ENCODE measurements at places on chromosomes 6 and 20.
A peak's percentile ranks its signal among the peaks of the same experiment; 100 is the strongest.

DNA sequence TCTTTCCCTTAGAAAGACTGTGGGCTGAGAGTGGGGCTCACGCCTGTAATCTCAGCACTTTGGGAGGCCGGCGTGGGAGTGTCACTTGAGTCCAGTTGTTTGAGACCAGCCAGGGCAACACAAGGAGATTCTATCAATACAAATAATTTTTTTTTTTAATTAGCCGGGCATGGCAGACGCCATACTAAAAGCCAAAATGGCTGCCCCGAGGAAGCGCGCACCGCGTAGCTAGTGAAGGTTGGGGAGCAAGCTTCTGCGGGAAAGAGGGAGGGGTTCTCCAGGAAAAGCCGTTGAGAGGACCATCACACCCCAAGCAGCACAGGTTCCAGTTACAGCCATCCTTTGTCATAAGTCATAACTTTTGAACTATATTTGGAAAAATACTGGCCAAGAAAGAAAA, 21.3 kb upstream of the PNRC1 start:
- no peak for DNase-seq

- DNase-seq, result peak; percentile 52
Measured at GRCh38 chr6:143400258-143401067, 50.0 kb downstream of the ADAT2 start.

DNA sequence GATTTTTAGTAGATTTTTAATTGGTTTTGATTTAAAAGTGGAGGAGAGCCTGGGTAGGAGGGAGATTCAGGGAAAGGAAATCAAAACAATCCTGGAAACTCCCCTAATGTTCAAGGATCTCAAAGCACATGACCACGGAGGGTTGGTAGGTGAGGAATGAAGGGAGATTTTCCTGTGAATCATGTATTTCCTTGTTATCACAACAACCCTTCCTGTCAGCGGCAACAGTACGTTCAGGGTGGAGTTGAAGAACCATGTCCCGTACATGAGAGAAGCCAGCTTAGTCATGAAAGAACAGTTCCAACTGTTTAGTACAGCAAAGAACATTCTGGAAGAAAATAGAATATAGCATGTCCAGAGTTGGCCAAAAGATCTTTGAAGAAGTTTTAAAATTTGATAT, 79.4 kb upstream of the SCAF8 start:
- DNase-seq, result peak; percentile 1

GRCh38 chr20:4159765-4160490, 144.6 kb upstream of the RNF24 start:
- DNase-seq, result no peak

- DNase-seq, result no peak
Measured at GRCh38 chr20:4814696-4815252, 93.1 kb downstream of the PRND start.

DNA sequence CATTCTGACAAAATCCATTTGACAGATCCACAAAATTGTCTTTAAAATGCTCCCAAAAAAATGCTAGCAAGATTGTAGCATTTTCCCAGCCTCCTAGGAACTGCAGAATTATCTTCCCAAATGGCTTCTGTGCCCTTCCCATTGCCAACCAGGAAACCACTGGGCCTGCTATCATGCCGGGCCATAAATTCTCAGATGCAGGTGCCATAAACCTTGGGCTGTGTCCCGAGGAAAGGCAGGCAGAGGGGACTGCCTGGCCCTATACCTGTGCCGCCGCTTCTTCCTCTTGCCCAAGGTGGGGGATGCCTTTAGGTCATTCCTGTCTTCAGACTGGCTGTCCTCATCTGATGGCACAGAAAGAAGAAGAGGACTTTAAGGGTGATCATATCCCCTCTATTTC, 2.8 kb downstream of the VSX1 start:
- DNase-seq, result no peak
